IPS DF 19.7 (cell line): ENCODE measurements at places on chromosomes 2 and 18.

DNA sequence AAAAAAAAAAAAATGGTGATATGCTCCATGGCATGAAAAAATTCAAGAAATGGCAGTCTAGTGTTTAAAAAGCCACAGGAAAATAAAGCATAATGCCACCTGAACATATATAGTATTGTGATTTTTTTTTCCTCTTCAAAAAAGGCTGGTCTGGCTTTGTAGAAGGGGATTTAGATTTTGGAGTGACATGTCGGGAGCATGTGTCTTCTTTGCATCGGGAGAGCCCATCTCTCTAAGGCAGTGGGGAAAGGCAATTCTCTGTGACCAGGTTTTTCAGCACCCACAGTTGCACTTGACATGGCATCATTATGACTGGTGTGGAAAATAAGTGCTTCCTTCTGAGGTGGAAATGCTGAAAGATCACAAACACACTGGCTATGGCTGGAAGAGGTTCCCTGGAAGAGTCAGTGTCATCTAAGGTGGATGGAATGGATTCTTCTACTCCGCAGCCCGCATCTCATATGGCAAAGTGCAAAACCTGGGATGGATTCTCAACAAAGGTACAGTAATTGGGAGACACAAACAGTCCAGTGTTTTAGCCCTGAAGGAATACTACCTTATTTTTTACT, 172.5 kb downstream of the AGAP1 start:
- DNase-seq = peak; percentile 57

DNA sequence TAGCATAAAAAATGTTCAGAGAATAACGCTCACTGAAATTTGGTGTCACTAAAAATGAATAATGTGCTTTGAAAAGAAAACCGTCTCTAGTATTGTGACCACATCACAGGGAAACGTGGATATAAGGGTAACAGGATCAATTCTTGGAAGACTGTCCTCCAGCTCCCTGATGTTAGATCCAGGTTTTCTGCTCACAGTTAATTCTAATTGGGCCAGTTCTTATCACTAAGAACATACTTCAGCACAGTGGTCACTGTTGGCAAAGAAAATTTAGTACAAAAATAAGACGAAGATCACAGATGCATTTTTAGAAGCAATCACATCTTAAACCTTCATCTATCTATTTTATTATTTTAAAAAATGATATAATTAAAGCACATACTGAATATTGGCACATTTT, 57.0 kb upstream of the CD226 start:
- DNase-seq = no peak

DNA sequence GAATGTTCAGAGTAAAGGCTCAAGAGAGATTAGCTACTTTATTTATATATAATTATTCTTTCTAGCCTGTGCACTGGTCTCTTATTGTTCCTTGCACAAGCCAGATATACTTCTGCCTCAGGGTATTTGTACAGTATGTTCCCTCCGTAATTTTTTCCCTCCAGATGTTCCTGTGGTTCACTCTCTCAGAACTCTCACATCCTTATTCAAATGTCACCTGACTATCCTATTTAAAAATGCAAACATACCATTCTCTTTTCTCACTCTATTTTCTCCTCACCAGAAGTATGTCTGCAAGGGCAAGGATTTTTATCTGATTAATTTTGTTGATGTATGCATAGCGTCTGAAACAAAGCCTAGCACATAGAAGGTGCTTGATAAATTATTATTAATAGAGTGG, 64.0 kb upstream of the CERS6 start:
- DNase-seq = no peak

GRCh38 chr2:217099561-217099960, 239.7 kb upstream of the TNP1 start:
- no peak for DNase-seq

GRCh38 chr2:215664847-215665525, 229.1 kb upstream of the FN1 start:
- DNase-seq = no peak

- no peak for DNase-seq
These were observed 6.8 kb downstream of the BIRC6 start for GRCh38 chr2:32363597-32363996.

GRCh38 chr18:49241852-49242251, 218.6 kb downstream of the DYM start:
- no peak for DNase-seq

- DNase-seq = no peak
These were observed 121.7 kb downstream of the MMADHC start for GRCh38 chr2:149465873-149466272.

- DNase-seq = no peak
These were observed 35.8 kb upstream of the ASPRV1 start for GRCh38 chr2:69997015-69997830.

- no peak for DNase-seq
These were observed 29.8 kb downstream of the KLF7 start for GRCh38 chr2:207135801-207136457.

GRCh38 chr2:108922141-108922915, 66.7 kb downstream of the EDAR start:
- DNase-seq = no peak

DNA sequence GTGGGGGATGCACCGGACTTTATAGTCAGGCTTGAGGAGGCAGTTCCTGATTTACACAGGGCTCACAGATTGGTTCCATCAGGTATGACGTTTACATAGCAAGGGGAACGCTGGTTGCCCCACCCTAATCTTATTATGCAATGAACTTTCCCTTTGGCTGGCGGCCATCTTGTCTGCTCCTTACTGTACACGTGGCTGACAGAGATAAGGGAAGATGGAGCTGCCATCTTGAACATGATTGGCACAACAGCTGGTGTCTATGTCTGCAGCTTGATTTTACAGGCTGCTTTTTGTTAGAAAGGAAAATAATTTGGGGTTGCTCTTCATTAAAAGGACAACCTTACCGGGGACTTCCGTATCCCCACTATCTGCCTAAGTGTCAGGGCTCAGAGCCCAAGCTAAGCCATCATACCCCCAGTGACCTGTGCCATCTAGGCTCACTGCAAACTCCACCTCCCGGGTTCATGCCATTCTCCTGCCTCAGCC, 33.5 kb upstream of the ATG16L1 start:
- no peak for DNase-seq

DNA sequence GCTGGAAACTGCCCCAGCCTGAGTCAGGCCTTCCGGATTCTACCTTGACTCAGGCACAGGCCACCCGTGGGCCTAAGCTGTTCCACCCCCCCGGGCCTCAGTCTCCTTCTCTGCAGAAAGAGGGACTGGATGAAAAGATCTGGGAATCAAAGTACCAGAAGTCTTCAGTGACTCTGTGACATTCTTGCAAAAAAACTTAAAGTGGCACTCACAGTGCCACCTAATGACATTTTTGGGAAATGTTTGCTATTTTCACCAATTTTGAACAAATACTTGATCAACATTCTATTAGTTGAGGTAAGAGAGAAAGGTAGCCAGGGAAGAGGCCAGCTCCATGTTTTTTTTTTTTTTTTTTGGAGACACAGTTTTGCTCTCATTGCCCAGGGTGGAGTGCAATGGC, 48.3 kb upstream of the ACAA2 start:
- no peak for DNase-seq

- no peak for DNase-seq
These were observed 89.8 kb downstream of the LOXHD1 start for GRCh38 chr18:46567196-46567595.

- no peak for DNase-seq
These were observed 58.9 kb upstream of the THUMPD2 start for GRCh38 chr2:39837856-39838453.

GRCh38 chr18:7062811-7063210, 54.8 kb downstream of the LAMA1 start:
- DNase-seq = no peak

GRCh38 chr2:201246280-201246679, 14.1 kb upstream of the CASP8 start:
- no peak for DNase-seq

GRCh38 chr2:127606625-127607398, 39.1 kb upstream of the GPR17 start:
- DNase-seq = no peak

DNA sequence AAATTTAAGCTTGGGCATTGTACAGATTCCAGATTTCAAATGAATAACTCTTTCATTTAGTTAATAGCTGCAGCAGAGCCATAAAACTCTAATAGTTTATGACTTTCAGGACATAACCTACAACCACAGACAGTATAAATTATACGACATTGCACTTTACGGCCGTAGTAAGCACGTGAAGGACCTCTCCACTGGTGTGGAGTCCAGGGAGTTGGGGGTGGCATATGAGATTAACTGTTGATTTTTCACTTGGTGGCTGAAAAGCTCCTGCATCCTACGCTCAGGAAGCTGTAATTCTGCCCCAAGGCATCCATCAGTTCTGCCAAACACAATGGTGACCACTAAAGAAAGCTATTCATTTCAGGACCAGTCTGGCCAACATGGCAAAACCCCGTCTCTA, 376.2 kb downstream of the SOX11 start:
- no peak for DNase-seq

DNA sequence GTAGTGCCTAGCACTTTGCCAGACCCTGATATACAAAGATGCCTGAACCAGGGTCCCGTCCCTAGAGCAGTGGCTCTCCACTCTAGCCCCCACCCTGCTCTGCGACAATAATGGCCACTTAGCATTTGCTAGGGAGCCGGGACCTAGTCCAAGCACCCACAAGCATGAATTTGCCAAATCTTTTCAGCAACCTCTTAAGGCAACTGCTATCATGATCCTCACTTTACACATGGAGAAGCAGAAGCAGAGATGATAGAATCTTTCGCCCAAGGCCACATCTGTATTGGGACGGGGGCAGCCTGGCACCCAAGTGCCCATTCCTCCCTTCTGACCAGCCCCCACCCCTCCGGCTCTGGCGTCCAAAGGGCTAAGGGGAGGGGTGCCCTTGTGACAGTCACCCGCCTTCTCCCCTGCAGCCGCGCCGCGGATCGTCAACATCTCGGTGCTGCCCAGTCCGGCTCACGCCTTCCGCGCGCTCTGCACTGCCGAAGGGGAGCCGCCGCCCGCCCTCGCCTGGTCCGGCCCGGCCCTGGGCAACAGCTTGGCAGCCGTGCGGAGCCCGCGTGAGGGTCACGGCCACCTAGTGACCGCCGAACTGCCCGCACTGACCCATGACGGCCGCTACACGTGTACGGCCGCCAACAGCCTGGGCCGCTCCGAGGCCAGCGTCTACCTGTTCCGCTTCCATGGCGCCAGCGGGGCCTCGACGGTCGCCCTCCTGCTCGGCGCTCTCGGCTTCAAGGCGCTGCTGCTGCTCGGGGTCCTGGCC, 13.0 kb downstream of the SIGLEC15 start:
- DNase-seq = no peak

- DNase-seq = no peak
These were observed 65.8 kb downstream of the ANKRD62 start for GRCh38 chr18:12159446-12159845.

GRCh38 chr2:174597345-174598047, at the start of gene WIPF1:
TSS of gene WIPF1 (minus strand) at chr2:174597804. CDS start at chr2:174585573, 12,231 bp downstream.
- no peak for DNase-seq

- no peak for DNase-seq
These were observed 10.9 kb upstream of the PEX13 start for GRCh38 chr2:61006486-61007105.

DNA sequence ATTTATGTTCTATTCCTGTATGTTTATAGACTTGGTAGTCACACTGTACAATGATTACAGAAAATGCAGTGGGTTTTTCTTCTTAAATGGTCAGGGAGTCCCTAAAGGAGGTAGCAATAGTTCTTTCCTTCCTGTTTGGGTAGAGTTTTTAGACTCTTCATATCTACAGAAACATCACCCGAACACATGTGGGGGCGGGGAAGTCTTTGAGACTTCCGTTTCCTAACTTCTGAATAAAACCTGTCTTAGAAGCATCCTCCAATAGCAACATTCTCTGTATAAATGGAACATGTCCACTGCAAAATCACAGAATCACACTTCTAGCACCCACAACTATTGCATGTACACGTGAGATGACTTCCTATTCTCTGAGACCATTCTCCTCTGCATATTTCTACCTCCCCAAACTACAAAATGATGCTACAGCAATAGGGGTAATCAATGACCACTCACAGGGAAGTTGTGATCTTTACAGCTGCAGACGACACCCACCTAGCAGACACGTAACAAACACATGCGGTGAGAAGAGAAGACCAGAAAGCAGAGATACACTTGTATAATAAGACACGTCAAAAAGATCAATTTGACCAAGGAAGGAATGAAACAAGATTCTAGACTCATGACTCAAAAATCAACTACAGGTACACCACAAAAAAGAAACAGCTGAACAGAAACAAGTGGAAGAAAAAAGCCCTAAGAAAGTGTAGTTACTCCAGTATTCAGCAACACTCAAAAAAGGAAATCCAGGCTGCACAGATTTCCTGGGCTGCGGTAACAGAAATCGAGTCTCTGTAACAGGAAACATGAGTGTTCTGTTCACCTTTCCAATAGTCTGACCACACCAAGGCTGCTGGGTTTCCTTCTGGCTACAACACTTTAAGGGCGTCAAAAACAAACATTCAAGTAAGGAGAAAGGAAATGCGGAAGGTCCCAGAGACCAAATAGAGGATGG, 120.4 kb downstream of the ZNF516 start:
- no peak for DNase-seq

DNA sequence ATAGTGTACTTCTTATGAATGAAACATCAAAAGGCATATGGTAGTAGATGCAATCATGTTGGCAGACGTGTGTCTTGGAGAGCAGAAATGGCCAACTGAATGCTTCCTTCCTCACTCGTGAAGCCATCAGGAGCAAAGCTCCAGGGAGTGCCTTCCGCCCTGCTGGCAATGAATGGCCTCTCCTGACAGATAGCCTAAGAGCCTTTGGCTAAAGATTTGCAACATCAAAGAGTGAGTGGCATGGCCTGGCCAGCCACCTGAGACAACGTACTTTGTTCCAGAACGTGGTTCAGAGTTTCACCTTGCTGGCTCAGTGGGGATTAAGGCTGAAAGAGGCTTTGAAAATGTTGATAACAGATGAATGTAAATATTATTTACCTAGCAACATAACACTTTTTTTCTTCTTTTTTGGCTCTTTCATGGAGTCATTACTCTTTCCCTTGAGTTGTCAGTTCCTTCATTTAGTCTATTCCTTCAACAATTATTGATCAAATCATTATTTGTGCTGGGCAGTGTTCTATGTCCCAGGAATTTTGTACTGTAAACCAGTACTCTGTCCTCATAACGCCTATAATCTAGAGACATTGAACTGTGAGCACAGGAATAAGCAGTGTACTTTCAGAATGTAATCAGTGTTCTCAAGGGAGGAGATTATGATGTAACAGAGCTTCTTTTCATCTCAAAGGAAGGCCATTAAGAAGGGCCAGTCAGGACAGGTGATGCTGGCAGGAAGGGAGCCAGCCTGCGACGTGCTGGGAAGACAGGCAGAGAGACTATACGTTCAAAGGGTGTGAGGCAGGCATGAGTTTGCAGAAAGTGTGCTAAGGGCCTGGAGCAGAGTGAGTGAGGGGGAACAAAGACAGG, 59.4 kb upstream of the SH3RF3 start:
- DNase-seq = peak; percentile 35

- DNase-seq = no peak
These were observed 10.7 kb upstream of the PAPOLG start for GRCh38 chr2:60745330-60745729.
